Omental fat pad (tissue), 4 donors: ENCODE measurements at places on chromosomes 12 and 14.
A peak's percentile ranks its signal among the peaks of the same experiment; 100 is the strongest.

- DNase-seq = no peak
Observed at GRCh38 chr12:118544569-118544968, 168.2 kb downstream of the SUDS3 start.

GRCh38 chr12:93127582-93128331 is 198.7 kb upstream of the EEA1 start:
- peak; percentile 26 for DNase-seq

DNA sequence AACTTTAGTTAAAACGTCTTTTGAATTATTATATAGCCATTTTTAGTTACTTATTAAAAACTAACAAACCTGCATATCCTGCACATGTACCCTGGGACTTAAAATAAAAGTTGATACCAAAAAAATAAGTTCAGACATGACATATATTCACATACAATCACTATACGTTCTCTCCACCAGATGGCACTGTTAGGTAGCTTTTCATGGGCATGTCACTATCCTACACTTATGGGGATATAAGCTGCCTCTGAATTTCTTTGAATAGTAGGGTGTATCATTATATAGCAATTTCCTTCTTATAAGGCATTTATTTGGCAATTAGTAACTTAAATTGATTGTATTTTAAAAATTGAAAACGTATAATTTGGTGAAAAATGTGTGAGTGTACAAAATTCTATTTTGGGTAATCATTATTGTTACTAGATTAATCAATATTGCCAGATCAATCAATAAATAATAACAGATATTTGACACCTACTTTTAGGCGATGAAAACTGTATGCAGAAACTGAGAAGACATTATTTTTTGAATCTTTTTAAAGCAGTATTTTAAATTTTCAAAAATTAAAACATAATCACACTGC is 31.8 kb upstream of the OR10A7 start:
- DNase-seq = no peak

GRCh38 chr12:106282457-106283097 is 20.0 kb upstream of the TCP11L2 start:
- DNase-seq = no peak

DNA sequence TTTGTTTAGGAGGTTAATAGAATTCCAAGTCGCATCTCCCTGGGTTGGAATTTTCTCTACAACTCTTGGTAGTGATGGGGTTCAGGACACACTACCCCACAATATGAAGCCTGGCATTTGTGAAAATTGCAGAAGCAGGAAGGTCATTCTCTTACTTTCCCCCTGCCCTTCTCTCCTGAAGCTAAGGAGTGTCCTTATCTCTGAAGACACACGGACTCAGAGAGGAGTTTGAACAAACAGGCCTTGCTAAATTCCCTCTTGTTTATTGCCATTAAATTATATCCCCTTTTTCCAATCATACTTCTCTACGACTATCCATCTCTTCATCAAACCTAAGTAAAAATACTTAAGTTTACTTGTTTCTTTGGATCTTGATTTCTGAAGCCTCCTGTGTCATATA is 443.0 kb downstream of the RAD51B start:
- DNase-seq = no peak

DNA sequence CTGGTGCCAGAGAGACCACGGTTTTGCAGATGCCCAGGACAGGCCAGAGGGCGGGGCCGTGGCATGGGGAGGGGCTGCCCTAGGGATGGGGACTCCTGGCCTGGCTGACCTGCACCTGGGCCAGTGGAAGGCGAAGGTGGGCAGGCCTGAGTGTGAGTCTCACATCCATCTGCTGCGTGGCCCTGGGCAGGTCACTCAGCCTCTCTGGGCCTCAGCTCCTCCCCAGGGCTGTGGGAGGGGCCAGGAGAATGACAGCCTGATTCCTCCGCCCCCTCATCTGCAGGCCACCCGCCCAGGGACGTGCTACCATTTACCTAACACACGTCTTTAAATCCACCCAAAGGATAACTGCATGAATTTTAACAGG is 90.9 kb downstream of the GALNT9 start:
- DNase-seq = no peak

DNA sequence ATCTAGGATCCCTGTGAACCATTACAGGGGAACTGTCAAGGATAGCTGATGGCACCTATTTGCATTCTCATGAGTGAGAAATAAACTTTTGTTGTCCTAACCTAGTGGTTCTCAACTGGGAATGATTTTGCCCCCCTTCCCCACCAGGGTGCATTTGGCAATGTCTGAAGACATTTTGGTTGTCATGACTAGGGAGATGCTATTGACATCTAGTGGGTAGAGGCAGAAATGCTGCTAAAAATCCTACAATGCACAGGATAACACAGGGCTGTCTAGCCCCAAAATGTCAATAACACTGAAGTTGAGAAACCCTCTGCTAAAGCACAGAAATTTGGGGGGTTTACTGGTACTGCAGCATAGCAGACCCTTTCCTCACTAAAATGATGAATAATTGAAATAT is 140.9 kb upstream of the SRRM4 start:
- no peak for DNase-seq

GRCh38 chr12:84455598-84455997 is 457.0 kb downstream of the SLC6A15 start:
- no peak for DNase-seq

DNA sequence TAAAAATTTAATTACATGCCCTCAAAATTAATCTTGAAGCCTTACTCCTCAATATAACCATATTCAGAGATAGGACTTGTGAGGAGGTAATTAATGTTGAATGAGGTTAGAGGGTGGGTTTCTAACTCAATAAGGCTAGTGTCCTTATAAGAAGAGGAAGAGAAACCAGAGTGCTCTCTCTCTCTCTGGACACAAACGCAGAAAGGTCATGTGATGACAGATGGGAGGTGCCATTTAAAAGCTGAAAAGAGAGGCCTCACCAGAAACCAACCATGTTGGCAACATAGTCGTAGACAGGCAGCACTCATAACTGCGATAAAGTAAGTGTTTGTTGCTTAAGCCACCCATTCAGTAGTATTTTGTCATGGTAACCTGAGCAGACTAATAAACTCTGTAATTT is 378.5 kb upstream of the LMO3 start:
- no peak for DNase-seq

DNA sequence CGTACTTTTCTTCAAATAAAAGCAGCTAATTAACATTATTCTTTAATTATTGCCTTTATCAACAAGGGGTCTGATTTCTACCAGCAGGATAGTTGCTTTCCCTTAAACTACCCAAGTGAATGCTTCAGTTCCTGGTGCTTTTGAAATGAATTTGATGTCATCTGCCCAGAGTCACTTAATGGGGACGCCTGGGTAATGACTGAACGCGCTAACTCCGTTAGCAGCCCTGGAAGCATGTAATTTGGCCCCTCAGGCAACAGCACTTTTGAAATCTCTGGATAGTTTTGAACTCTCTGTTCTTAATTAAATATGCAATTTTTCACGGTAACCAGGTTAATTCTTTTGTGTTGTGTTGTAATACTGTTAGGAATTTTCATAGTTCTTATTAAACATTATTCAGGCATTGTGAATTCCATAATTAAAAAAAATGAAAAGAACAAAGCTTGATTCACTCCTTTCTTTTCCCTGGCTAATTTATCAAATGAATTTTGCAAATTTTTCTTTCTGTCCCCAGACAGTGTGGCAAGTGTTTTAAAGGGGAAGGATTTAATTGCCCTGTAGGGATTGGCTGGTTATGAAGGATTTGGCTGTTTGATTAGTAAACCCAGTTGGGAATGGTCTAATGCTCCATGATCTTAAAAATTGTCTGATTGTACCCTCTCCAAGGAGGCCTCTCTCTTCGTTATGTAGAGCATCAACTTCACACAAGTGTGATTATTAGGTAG is 137.5 kb upstream of the MYL2 start:
- no peak for DNase-seq

DNA sequence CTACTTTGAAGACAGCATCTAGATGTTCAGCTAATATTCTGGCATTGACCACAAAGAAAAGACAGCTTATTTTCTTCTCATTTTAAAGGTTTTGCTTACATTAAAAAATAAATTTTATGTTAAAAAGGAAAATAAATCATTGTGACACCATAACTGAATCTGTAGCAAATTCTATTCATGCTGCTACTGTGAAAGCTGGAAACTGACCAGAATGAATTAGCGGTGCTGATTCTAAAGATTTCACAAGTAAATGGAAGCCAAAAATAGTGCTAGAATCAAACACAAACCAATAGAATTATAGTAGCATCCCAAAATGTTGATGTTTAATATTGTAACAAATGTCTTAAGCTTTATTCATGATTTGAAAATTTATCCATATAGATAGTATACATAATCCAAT is 850.0 kb upstream of the FBXO33 start:
- DNase-seq = no peak

- no peak for DNase-seq
Observed at GRCh38 chr12:113299619-113300237, 35.2 kb downstream of the SLC8B1 start.
